ENCODE measurements at places on chromosomes 2 and 18.

DNA sequence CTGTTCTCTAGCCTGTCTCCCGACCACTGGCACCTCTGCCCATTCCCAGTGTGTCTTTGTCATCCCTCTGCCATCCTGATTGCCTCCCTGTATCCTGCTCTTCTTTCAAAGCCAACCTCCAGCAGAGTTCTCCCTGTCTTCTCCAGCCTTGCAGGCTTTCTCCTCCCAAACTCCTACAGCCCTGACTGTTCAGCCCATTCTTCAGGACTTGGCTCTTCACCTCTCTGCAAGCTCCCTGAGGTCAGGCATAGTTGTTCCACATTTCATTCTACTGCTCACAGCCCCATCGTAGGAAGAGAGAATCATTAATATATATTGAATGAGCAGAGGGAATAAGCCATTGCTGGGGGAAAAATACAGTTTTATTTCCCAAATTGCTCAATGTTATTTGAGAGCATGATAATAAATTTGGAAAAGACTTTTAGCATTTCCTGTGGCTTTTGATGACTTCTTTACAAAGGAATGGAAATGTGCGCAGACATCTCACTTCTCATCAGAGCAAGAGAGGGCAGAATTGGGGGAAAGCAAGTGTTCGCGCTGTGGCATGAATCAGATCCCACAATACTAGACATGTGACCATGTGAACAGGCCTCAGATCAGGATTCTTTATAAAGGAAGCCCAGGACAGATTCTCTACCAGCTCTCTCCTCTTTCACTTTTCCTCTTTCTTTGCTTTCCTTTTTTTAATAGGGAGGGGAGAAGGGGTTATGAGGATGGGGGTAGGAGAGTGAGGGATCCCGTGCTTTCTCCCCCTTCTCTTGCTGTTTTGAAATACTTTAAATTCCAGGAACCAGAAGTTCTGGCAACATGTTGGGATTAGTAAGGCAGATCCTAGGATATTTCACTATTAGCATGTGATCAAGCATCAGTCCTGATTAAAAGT is 37.4 kb downstream of the EPAS1 start:
- DNase-seq, result no peak

GRCh38 chr2:217361483-217361880 is 501.6 kb upstream of the TNP1 start:
- no peak for DNase-seq

DNA sequence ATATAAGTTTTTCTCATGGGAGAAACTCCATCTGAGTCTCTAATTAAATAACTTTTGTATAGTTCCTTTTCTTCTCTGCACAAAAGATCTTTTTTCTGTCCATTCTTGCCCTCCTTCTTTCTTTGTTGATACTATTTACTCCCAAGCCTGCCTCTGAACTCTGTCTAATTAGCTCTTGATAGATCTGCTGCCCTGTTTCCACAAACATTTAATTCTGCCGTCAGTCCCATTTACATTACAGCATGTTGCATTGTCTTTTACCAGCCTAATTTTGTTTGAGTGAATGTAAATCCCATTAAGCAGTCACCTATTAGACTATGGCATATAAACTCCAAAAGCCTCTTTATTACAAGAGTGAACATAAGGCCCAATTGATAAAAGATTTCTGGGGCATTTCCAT is 254.4 kb downstream of the ERBB4 start:
- no peak for DNase-seq

DNA sequence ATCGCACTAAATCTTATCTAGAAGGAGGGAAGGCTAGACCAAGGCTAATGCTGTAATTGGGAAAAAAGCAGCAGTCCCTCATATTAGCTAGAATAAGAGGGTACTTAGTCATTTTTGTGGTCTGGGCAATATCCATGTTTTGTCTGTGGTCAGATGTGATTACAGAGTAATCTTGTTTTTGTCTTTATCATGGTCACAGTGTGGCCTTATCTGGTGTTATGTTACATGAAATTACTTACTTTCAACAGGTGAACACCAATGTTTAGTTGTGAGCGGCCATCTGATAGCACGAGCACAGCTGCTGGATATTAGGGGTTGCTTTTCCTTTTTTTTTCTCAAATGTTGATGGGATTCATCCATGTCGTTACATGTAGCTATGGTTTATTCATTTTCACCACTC is 23.7 kb upstream of the PLEKHM3 start:
- no peak for DNase-seq

- peak; percentile 2 for DNase-seq
Measured at GRCh38 chr2:128447538-128447995, 128.9 kb upstream of the HS6ST1 start.

GRCh38 chr2:148926981-148927401 is 52.0 kb downstream of the KIF5C start:
- DNase-seq, result no peak
